CD4-positive, alpha-beta T cell treated with Interleukin-10 for 1 hour (primary cell): ENCODE measurements at places on chromosomes 6 and 20.

GRCh38 chr6:154134471-154135147 lies 95.6 kb downstream of the OPRM1 start:
- no peak for DNase-seq

GRCh38 chr6:11830105-11830504 lies 51.5 kb upstream of the ADTRP start:
- no peak for DNase-seq

- DNase-seq, result no peak
These were observed 72.5 kb downstream of the CD40 start for GRCh38 chr20:46190478-46191167.

GRCh38 chr6:126682440-126682839 lies 342.5 kb downstream of the CENPW start:
- no peak for DNase-seq

GRCh38 chr6:155200012-155200411 lies 63.8 kb upstream of the CLDN20 start:
- no peak for DNase-seq

GRCh38 chr20:45813006-45813340 lies 529 bp downstream of the UBE2C start:
- DNase-seq, result no peak

DNA sequence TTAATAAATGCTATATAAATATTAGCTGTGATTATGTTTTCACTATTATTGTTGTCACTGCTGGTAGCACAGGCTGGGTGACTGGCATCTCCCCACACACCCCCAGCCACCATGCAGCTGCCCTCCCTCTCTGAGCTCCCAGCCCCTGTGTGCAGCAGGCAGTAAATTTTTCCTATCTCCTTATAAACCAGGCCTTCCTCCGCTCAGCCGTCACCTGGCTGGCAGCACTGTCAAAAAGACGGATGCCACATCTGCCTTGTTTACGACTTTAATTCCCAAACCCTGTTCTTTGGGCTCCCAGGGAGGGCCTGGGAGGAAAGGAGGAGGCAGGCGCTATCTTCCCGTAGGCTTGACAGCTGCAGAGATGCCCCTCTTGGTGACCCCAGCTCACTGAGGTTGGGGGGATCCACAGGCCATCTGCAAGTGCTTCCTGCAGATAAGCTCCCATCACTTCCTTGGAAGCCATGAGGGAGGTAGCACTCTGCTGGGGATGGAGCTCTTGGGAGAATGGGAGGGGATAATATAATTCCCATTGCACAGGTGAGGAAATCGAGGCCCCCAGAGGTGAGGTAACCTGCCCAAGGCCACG lies 94.5 kb downstream of the GRM4 start:
- DNase-seq, result no peak

GRCh38 chr6:134346932-134347545 lies 29.1 kb upstream of the SGK1 start:
- DNase-seq, result no peak

DNA sequence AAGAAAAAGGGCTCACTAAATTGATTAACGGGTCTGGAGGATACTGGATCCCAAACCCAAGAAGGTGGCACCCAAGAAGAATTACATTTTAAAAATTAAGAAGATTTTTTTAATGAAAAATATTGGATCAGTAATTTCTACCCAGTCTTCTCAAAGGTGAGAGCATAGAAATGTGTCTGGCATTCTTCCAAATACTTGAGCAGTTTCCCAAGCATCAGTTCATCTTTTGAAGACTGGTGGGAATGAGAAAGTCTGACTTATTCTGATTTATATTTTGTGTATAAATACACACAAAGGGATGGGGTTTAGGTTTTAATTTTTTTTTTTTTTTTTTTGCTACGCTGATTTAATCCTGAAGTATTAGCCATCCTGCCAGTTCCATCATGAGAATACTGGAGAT lies 3.3 kb downstream of the MGME1 start:
- DNase-seq, result no peak

GRCh38 chr6:24795106-24795505 lies 3.6 kb downstream of the ARMH2 start:
- no peak for DNase-seq

- DNase-seq, result no peak
These were observed 106.5 kb upstream of the TRAF3IP2 start for GRCh38 chr6:111711984-111712752.

DNA sequence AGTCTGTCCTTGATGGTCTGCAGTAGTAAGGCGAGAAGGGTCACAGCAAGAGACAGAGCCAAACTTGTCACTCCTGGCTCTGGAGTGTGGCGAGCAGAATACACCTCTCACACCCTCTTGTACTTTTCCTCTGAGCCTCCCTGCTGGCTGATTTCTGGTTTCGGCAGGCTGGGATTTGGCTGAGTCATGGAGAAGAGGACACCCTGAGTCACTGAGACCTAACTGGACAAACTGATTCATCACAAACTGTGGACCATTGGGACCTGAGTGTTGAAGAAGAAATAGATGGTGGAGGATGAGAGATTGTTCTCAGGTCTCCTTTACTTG lies 101.7 kb downstream of the F13A1 start:
- DNase-seq, result no peak

DNA sequence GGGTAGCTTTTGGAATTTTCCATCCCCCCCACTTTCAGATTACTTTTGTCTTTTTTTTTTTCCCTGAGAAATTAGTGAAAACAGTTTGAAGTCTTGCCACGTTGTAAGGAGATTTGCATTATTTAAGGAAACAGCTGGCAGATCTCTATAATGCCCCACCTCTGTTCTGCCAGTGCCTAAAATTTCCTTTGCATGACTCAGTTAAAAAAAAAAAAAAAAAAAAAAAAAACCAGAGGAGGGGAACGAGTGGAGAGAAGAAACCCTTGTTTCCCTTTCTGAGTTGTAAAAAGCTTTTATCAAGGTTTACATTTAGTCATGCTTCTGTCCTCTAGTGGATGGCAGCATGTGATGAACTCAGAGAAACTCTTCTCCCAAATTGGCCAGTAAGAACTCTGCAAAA lies 33.5 kb downstream of the CARMIL1 start:
- DNase-seq, result no peak

DNA sequence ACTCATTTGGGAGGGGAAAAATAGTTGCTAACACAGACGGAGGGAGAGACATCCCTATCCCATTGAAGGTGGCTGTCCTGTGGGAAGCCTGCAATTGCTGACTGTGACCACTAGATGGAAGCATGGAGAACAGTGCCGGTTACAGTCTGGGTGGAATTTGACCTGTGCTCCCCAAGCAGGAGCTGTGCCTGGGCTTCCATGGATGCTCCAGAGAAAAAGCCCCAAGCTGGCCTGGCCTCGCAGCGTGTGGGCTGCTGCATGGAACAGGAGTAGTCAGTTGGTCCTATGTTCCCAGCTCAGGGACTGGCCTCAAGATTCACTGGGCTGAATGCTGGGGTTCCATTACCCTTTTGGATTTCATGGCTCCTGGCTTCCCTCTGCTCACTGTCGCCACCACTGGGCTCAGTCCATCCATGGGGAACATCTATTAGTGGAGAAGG lies 116.3 kb upstream of the CHD6 start:
- peak; percentile 29 for DNase-seq

- no peak for DNase-seq
These were observed 89.9 kb downstream of the CD83 start for GRCh38 chr6:14207448-14207847.

DNA sequence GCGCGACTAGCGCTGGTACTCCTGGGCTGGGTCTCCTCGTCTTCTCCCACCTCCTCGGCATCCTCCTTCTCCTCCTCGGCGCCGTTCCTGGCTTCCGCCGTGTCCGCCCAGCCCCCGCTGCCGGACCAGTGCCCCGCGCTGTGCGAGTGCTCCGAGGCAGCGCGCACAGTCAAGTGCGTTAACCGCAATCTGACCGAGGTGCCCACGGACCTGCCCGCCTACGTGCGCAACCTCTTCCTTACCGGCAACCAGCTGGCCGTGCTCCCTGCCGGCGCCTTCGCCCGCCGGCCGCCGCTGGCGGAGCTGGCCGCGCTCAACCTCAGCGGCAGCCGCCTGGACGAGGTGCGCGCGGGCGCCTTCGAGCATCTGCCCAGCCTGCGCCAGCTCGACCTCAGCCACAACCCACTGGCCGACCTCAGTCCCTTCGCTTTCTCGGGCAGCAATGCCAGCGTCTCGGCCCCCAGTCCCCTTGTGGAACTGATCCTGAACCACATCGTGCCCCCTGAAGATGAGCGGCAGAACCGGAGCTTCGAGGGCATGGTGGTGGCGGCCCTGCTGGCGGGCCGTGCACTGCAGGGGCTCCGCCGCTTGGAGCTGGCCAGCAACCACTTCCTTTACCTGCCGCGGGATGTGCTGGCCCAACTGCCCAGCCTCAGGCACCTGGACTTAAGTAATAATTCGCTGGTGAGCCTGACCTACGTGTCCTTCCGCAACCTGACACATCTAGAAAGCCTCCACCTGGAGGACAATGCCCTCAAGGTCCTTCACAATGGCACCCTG lies 1.6 kb downstream of the TPBG start:
- no peak for DNase-seq
